ENCODE measurements at places on chromosomes 7 and 10.

DNA sequence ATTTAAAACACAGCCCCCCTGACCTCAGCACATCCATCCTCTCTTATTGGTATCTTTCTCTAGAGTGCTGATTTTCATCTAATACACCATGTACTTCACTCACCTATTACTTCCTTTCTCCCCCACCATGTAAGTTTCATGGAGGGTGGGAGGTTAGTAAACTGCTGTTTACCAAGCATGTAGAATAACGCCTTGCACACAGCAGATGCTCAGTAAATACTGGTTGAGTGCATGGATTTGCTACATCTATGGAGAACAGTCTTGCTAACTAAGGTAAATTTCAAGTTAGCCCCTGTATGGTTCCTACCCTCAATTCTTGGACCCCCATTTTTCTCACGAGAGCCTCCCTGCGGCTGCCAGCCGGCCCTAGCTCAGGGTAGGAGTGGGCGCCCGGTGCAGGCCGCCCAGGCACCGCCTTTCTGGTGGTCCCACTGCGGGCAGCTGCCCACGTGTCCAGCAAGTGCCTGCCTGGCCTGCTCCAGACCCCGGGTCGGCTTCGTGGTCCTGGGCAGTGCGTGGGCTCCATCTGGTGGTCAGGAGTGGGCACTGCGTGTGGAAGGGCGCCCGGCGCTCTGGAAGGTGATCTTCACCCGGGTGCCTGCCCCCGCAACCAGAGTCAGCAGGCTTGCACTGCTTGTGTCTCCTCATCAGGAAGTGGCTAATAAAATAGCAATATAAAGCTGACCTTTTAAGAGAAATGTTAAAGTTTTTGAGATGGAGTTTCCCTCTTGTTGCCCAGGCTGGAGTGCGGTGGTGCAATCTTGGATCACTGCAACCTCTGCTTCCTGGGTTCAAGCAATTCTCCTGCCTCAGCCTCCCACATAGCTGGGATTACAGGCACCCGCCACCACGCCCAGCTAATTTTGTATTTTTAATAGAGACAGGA, 63.4 kb upstream of the DNAJB6 start:
- peak; percentile 68 for DNase-seq
- H3K4me3 ChIP-seq = no peak overlapping the region
- H3K36me3 ChIP-seq = peaks cover 30% of the 10 kb centered on the region

- no peaks in the 10 kb centered on the region for H3K27me3 ChIP-seq
- H3K4me3 ChIP-seq = no peak overlapping the region
- H3K27ac ChIP-seq = no peak overlapping the region
- no peaks in the 10 kb centered on the region for H3K36me3 ChIP-seq
These were observed 12.5 kb upstream of the TNS3 start for GRCh38 chr7:47594406-47594805.

GRCh38 chr10:48820231-48820630, 119.4 kb downstream of the LRRC18 start:
- no peak overlapping the region for H3K4me3 ChIP-seq
- no peaks in the 10 kb centered on the region for H3K4me1 ChIP-seq
- no peak overlapping the region for H3K27ac ChIP-seq

DNA sequence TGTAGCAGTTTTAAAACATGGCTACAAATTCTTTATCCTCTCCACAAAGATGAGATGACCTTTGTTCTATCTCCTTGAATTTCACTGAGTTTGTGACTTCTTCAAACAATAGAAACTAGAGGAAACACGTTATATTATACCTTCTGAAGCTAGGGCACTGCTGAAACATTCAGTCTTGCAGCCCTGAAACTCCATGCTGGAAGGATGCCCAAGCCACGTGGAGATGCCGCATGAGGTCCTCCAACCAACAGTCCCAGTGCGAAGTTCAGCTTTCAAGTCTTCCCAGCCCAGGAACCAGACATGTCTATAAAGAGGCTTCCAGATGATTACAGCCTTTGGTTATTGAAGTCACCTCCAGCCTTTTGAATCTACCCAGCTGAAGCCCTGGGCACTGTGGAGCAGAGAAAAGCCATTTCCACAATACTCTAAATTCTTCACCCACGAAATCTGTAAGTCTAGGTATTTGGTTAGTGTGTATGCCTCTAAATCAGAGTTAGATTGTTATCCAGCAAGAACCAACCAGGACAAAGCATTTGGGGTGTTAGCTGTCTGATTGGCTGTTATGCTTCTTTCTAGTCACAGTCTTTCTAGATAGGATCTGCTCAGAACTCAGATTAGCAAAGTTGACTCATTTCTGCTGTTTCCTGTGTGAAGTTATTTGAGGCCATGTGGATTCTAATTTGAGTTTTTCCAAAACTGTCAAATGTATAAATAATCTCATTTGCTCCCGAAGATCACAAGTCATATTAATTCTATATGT, 186.5 kb upstream of the TMEM72 start:
- H3K27ac ChIP-seq = no peak overlapping the region
- no peak for DNase-seq
- no peaks in the 10 kb centered on the region for H3K36me3 ChIP-seq
- no peaks in the 10 kb centered on the region for H3K27me3 ChIP-seq
- H3K4me1 ChIP-seq = no peaks in the 10 kb centered on the region

- H3K4me1 ChIP-seq = peaks cover 6% of the 10 kb centered on the region
- no peak for DNase-seq
- H3K36me3 ChIP-seq = no peaks in the 10 kb centered on the region
- no peak overlapping the region for H3K4me3 ChIP-seq
- no peak overlapping the region for H3K27ac ChIP-seq
- H3K27me3 ChIP-seq = no peaks in the 10 kb centered on the region
These were observed 382.4 kb downstream of the BBS9 start for GRCh38 chr7:33511778-33512177.

DNA sequence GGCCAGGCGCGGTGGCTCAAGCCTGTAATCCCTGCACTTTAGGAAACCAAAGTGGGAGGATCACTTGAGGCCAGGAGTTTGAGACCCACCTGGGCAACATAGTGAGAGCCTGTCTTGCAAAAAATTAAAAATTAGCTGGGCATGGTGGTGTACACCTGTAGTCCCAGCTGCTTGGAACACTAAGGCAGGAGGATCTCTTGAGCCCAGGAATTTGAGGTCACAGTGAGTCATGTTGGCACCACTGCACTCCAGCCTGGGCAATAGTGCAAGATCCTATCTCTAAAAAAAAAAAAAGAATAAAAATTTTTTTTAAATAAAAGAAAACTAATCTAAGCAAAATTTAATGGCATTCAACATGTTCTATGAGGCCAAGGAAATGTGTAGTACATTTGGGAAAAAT, 44.9 kb upstream of the UBN2 start:
- no peak for DNase-seq
- peaks cover 9% of the 10 kb centered on the region for H3K36me3 ChIP-seq
- H3K27ac ChIP-seq = no peak overlapping the region
- H3K27me3 ChIP-seq = no peaks in the 10 kb centered on the region

- no peak overlapping the region for H3K27ac ChIP-seq
- H3K27me3 ChIP-seq = no peaks in the 10 kb centered on the region
- no peak for DNase-seq
- H3K36me3 ChIP-seq = no peaks in the 10 kb centered on the region
- no peak overlapping the region for H3K4me3 ChIP-seq
These were observed 51.6 kb upstream of the ARL4A start for GRCh38 chr7:12635830-12636229.
